Endothelial cell of umbilical vein (primary cell): ENCODE measurements at places on chromosomes 16 and 17. TPM values are rescaled to one million over a fixed set of nuclear protein-coding genes. Genes with fewer than 3 reads are reported as not detected.

Gene MYH8
- total RNA-seq, result not detected in 2 replicates

GRCh38 chr16:48526058-48526957 is 83.7 kb downstream of the N4BP1 start:
- no peak overlapping the region for H3K4me3 ChIP-seq
- H3K27ac ChIP-seq, result no peak overlapping the region
- no peaks in the 10 kb centered on the region for H3K4me1 ChIP-seq
- no peaks in the 10 kb centered on the region for H3K36me3 ChIP-seq

GRCh38 chr17:45096141-45096540 is 35.0 kb downstream of the NMT1 start:
- peaks cover 27% of the 10 kb centered on the region for H3K36me3 ChIP-seq
- peaks cover 23% of the 10 kb centered on the region for H3K4me1 ChIP-seq
- DNase-seq, result peak; percentile 49
- H3K4me3 ChIP-seq, result no peak overlapping the region
- H3K27me3 ChIP-seq, result no peaks in the 10 kb centered on the region

DNA sequence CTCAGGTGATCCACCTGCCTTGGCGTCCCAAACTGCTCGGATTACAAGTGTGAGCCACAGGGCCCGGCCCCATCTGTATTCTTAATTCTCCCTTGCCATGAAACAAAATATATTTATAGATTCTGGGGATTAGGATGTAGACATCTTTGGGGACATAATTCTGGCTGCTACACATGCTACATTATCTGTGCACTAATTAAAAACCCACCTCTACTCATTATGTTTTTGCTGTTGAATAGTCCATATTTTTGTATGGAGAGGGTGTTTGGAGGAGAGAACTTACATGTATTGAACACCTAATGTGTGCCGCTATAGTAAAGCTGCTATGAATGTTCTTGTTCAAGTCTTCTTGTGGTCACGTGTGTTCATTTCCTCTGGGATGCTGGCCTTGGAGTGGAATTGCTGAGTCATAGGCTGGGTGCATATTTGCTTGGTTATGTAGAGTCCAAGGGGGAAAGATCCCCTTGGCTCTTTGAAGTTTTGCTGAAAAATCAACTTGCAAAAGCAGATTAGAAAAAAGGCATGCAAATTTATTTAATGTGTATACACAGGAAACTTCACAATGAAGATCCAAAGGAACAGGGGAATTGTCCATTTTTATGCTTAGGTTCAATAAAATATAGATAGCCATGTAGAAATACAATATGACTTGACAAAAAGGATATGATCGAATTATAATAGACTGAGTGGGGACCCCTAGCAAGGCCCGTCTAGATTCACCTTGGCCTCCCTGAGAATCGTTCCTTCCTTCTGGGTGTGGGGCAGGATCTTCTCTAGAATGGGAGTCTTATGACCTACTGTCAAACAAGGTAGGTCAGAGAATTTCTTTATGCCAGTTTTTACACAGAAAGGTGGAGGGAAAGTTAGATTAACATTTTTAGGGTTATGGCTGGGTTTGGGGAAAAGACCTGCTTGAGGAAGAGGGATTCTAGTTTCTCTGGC is 42.1 kb upstream of the GPRC5B start:
- DNase-seq, result peak; percentile 48
- H3K27me3 ChIP-seq, result no peaks in the 10 kb centered on the region
- H3K36me3 ChIP-seq, result no peaks in the 10 kb centered on the region
- H3K27ac ChIP-seq, result no peak overlapping the region

Gene ARMC5
- total RNA-seq, result 17.3 and 17.9 TPM in 2 replicates
